Prostate gland (tissue), 2 donors: ENCODE measurements at places on chromosomes 16 and 17.
A peak's percentile ranks its signal among the peaks of the same experiment; 100 is the strongest.

- peaks cover 9% of the 10 kb centered on the region for H3K4me1 ChIP-seq
- DNase-seq, result no peak
- H3K27me3 ChIP-seq, result no peaks in the 10 kb centered on the region
- peak overlapping the region; percentile 88 for H3K4me3 ChIP-seq
- peak overlapping the region; percentile 69 for H3K27ac ChIP-seq
Measured at GRCh38 chr17:79075446-79075750, 774 bp downstream of the ENGASE start.

DNA sequence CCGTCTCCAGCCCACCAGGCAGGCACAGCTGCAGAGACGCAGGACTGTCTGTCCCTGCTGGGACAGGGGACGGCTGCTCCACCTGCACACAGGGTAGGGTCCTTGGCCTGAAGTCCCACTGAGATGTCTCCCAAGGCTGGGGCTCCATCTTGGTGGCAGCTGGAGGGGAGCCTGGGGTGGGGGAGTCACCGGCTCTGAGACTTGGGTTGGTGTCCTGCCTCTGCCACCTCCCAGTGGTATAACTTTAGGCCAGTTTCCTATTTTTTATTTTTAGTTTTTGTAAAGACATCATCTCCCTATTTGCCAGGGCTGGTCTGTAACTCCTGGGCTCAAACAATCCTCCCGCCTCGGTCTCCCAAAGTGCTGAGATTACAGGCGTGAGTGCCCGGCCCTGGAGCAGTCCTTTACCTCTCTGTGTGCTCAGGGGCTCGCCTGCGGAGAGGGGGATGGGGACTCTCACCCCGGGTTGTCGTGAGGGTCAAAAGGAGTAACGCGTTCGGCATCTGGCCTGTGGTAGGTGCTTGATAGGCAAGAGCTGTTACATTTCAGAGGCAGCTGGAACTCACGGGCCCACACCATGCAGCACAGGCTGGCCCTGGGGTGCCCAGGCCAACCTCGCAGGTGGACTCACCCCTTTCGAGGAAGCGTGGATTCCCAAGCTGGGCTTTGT lies 46.6 kb upstream of the DOC2B start:
- no peaks in the 10 kb centered on the region for H3K4me1 ChIP-seq
- no peak overlapping the region for H3K4me3 ChIP-seq
- H3K27me3 ChIP-seq, result no peaks in the 10 kb centered on the region
- no peak for DNase-seq
- H3K27ac ChIP-seq, result no peak overlapping the region

- no peaks in the 10 kb centered on the region for H3K27me3 ChIP-seq
- no peak overlapping the region for H3K4me3 ChIP-seq
- no peaks in the 10 kb centered on the region for H3K4me1 ChIP-seq
- no peaks in the 10 kb centered on the region for H3K36me3 ChIP-seq
Measured at GRCh38 chr16:11526655-11527350, 59.9 kb downstream of the LITAF start.

- H3K4me1 ChIP-seq, result no peaks in the 10 kb centered on the region
- H3K36me3 ChIP-seq, result no peaks in the 10 kb centered on the region
- no peak for DNase-seq
- H3K27me3 ChIP-seq, result no peaks in the 10 kb centered on the region
Measured at GRCh38 chr16:72256398-72257066, 84.6 kb upstream of the PMFBP1 start.

GRCh38 chr17:46182961-46183360 lies 10.3 kb downstream of the KANSL1 start:
- DNase-seq, result no peak
- H3K4me1 ChIP-seq, result no peaks in the 10 kb centered on the region
- no peaks in the 10 kb centered on the region for H3K36me3 ChIP-seq

GRCh38 chr16:68644715-68645493 lies at the start of gene CDH3:
CDH3 (plus strand) TSS chr16:68645310; CDS start chr16:68645380, 70 bp downstream.
- peak within 1 kb of the TSS; percentile 73 for H3K27ac ChIP-seq
- no peaks in the 10 kb centered on the region for H3K36me3 ChIP-seq
- H3K4me1 ChIP-seq, result no peaks in the 10 kb centered on the region
- H3K27me3 ChIP-seq, result no peaks in the 10 kb centered on the region
- H3K4me3 ChIP-seq, result peak within 1 kb of the TSS; percentile 45
- peak; percentile 84 for DNase-seq

GRCh38 chr16:71758293-71758760 lies 33.8 kb upstream of the PHLPP2 start:
- no peak overlapping the region for H3K4me3 ChIP-seq
- no peaks in the 10 kb centered on the region for H3K27me3 ChIP-seq
- no peaks in the 10 kb centered on the region for H3K36me3 ChIP-seq
- peak overlapping the region; percentile 28 for H3K27ac ChIP-seq
- peak; percentile 67 for DNase-seq

DNA sequence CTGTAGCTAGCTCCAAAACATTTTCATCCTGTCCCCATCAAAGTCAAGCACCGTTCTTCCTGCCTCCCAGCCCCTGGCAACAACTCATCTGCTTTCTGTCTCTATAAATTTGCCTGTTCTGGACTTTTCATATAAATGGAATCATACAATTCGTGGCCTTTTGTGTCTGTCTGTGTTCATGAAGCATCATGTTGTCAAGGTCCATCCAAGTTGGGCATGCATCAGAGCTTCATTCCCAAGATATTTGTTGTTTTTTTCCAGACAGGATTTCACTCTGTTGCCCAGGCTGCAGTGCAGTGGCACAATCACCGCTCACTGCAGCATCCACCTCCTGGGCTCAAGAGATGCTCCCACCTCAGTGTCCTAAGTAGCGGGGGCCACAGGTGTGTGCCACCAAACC lies 5.9 kb downstream of the SLC5A10 start:
- no peaks in the 10 kb centered on the region for H3K36me3 ChIP-seq
- no peak overlapping the region for H3K4me3 ChIP-seq
- H3K27me3 ChIP-seq, result no peaks in the 10 kb centered on the region
- DNase-seq, result no peak
- H3K27ac ChIP-seq, result no peak overlapping the region
- no peaks in the 10 kb centered on the region for H3K4me1 ChIP-seq

GRCh38 chr17:39867084-39867879 lies 720 bp upstream of the ZPBP2 start:
- H3K4me3 ChIP-seq, result no peak overlapping the region
- peaks cover 3% of the 10 kb centered on the region for H3K4me1 ChIP-seq
- peaks cover 7% of the 10 kb centered on the region for H3K27me3 ChIP-seq
- DNase-seq, result no peak
- H3K27ac ChIP-seq, result no peak overlapping the region
